ENCODE measurements at places on chromosomes 2 and 18.

GRCh38 chr2:196587739-196588138, 51.8 kb upstream of the CCDC150 start:
- DNase-seq: no peak

- DNase-seq: no peak
Measured at GRCh38 chr2:232292395-232293154, 86.0 kb upstream of the ALPP start.

DNA sequence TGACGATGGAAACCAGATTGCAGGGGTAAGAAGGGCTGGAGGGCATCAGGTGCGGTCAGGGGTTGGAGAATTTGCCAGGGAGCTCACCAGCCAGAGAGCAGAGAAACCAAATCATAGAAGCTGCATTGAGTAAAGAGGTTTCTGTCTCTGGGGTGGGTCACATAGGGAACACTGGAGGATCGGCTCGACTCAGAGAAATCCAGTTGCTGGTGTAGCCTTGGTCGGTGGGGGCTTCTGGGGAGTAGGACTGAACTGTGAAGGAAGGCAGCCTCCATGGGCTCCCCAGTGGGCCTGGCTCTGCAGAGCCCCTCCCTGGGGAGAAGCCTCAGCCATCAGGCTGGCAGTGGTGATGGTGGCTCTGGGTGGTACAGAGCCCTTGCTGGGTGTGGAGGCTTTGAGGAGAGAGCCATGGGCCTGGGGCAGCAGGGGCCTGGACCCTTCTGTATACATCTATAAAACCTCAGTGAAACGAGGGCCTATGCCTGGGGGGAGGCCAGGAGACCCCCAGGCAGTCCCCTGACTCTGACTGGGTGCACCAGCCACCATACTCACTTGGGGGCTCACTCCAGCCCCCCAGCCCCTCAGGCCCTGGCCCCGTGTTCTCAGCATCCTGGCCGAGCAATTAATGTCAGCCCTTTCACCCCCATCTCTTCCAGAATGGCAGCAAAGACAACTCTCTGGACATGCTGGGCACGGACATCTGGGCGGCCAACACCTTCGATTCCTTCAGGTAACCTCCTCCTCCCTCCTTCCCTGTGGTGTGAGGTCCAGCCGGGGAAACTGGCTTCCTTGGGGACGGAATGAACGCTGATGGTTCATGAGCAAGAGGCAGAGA, 124.5 kb downstream of the CTIF start:
- no peak for DNase-seq

GRCh38 chr2:96898641-96899412, 28.9 kb upstream of the SEMA4C start:
- DNase-seq: no peak

GRCh38 chr2:129906139-129906860, 73.2 kb upstream of the RAB6C start:
- DNase-seq: no peak

- no peak for DNase-seq
Measured at GRCh38 chr18:73431620-73432019, 563.8 kb upstream of the NETO1 start.

GRCh38 chr2:28334527-28334894, 58.1 kb upstream of the FOSL2 start:
- no peak for DNase-seq

- DNase-seq: no peak
Measured at GRCh38 chr2:158994920-158995676, 26.7 kb downstream of the TANC1 start.

DNA sequence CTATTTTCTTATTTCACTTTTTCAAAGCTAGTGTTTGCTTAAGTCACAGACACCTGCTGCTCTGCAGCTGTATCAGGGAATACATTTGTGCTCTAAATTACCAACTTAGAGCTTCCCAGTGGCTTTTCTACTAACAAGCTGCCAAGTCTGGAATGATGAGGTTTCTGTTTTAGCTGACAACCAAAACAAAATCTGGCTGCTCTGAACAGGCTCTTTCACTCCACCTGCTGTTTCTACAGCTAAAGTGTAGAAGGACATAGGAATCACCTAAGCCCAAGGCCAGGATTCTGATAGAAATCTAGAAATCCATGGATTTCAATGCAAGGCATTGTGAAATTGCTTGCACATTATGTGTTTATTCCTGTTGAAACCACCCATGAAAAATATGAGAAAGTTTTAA, 201.2 kb downstream of the SUCLG1 start:
- DNase-seq: no peak

- no peak for DNase-seq
Measured at GRCh38 chr2:216495656-216496055, 3.0 kb upstream of the RPL37A start.

DNA sequence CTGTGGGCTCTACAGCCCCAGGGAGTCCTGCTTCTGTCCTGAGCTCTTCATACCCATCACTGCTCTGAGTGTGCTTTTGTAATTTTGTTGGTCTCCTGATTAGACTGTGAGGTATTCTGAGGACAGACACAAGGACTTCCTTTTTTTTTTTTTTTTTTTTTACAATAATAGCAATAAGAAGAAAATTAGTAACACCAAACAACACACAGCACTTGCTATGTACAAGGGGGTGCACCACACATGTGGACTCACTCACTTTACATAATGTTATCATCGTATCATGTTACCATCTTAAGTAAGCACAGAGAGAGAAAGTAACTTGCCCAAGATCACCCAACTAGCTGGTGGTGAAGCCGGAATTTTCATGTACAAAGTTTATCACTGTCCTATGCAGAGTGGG, 34.6 kb downstream of the MBP start:
- DNase-seq: no peak

DNA sequence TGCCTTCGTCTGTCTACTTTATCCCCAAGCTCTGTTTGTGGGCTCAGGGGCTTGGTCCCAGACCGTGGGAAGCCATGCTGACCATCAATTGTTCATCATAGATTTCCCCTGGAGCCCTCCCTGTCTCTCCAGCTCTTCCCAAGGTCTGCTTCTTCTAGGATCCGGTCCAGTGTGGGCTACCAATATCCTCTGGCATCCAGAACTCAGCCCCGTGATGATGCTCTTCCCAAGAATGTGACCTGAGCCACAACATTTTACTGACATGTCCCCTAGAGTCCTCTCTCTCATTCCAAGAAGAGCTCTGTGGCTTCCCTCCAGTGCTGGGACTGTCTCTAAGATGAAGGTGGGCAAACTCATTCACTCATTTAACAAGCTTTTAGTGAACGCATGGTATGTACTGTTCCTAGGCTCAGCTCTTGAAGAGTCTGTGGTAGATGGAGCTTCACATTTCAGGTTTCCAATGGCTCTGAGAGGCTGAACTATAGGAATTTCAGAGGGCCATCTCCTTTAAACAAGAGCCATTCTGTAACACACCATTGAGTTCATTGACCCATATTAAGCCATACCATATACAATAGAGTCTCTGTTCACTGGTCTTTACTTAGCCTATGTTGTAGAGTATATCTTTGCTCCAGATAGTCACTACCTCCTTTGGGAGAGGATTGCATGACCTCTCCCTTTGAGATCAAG, 142.0 kb upstream of the APCDD1 start:
- no peak for DNase-seq

GRCh38 chr2:75710220-75710576, 517 bp downstream of the GCFC2 start:
- DNase-seq: no peak

DNA sequence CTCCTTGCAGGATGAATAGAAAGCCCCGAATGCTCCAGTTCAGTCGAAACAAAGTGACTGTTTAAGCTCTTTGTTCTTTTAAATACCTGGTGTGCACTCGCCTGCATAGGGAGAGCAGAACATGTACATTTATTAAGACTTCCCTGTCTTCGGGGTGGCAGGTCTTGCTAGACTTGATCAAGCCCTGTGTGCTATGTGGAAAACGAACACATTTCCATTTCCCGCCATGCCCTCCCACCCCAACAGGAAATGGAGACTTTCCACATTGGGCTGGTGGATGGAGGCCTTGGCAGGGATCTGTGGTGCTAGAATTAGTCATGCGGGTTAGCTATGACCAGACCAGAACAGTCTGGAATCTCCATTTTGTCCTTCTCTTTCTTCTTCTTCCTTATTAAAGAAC, 321.0 kb upstream of the THSD7B start:
- DNase-seq: no peak

- DNase-seq: no peak
Measured at GRCh38 chr2:225600865-225601264, 201.4 kb downstream of the NYAP2 start.

GRCh38 chr18:6835345-6835744, 105.8 kb downstream of the ARHGAP28 start:
- no peak for DNase-seq

- no peak for DNase-seq
Measured at GRCh38 chr18:37672932-37673595, 107.5 kb upstream of the CELF4 start.

- DNase-seq: no peak
Measured at GRCh38 chr2:49288902-49289700, 134.8 kb upstream of the FSHR start.

DNA sequence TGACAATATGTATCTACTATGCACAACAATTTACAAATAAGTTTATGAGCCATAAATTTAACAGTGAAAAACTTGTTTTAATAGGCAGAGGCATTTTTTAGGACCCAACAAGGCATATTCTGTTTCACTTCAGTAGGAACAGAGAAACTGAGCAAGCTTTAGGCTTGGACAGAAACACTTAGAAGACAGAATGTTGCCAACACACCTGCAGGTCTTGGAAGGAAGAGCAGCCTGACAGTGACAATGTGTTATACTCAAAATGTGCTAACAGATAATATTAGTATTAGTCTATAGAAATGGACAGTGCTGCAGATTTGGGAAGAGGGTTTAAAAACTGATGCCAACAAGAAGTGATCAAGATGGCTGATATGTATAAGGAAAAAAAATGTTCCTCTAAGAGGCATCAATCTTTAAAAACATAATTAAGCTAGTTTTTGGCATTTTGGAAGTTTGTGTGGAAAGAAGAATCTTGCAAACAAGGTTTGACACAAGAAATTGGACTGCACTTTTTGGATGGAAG, 297.1 kb upstream of the FSIP2 start:
- no peak for DNase-seq

- DNase-seq: no peak
Measured at GRCh38 chr18:74611765-74612164, 14.1 kb downstream of the ZNF407 start.

DNA sequence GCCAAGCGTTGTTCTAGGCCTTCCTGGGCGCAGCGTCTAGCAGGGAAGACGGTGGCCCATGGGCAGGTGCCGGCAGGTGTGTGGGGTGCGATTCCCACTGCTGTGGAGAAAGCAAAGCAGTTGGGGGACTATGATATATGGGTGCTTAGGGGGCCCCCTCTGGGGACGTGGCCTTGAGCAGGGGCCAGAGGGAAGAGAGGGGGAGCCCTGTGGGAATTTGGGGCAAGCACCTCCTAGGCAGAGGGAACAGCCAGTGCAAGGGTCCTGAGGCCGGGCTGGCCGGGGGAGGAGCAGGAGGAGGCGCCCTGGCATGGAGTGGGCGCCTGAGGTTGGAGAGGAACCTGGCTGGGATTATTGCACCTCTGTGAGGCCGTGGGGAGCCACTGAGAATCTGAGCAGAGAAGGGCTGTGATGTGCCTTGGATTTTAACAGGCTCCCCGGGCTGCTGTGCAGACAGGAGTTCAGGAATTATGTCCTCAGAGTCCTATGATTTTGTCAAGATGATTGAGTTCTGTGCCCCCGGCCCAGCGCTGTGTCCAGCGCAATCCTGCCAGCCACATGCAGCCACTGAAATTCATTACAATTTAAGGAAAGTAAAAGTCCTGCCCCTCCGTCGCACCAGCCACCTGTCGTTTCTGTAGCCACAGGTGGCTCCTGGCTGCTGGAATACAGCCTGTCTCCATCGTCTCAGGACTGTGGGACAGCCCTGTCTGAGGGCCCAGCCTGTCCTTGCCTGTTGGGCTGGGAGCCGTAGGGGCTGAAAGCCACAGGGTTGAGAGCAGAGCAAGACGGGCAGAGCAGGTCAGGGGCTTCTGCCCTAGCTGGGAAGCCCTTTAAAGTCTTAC, 9.1 kb upstream of the KLHL30 start:
- no peak for DNase-seq

DNA sequence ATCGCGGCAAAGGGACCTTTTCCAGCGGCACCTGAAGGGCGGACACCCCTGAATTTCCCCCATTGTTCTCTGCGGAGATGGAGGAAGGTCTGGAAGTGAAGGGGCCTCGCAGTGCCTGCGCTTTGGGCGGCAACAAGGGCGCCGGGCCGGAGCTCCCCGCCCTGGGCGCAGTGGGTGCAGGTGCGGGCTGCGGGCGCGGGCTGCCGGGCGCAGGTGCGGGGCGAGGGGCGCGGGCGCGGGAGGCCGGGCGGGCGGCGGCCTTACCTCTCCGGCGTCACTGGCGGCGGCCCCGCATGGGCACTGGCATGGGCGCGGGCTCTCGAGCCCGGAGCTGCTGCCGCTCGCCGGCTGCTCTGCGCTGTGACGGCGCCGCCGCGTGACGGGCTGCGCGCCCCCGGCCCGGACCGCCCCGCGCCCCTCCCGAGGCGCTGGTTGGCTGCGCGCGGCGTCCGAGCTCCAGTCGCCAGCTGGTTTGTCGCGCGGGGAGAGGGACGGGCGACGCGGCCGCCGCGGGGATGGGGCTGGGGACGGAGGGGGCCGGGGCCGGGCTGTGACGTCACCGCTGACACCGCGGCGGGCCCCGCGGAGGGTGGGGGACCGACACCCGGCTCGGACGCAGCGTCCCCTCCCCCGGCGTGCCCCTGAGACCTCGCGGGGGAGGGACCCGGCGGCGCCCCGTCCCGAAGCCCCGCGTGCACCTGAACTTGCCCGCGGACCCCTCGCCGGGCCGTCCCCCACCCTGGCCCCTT, at the start of gene KIF1A:
Gene KIF1A (minus strand): TSS at position 362 of the 749 bp plus-strand sequence. CDS start 22,467 bp downstream, outside the sequence.
- peak; percentile 36 for DNase-seq

GRCh38 chr2:115299199-115299598, 856.8 kb downstream of the DPP10 start:
- DNase-seq: no peak

DNA sequence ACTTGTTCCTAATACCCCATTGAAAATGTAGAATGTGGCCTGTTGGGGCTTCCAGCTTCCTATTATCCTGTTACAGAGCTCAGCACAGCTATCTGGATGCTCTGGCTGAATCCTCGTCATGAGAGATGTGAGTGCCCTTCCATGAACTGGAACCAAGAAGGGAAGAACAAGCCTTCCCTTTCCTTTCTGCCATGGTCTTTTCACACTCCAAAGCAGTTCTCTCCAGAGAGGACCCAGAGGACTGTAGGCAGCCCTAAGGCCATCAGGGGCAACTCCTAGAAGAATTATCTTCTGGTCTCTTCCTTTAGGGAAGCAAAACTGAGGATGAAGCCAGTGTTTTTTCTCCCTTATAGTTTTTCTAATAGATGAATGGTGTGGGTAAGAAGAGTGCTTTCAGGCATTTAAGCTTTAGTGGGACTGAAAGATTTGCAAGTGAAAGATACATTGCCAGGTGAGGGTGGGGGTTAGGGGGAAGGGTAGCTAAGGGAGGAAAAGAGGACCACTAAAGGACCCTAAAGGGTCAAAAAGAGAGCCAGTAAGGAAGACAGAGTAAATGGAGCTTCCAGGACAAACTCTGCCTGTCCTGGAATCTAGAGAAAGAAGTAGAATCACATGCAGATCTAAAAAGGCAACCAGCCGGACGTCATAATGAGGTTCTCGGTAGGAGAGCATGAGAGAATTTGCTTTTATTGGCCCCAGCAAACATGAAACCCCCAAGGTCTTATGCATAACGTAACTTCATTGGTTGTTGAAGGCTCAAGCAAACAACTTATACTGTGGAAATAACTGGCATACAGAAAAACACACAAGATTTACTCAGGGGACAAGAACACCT, 12.4 kb upstream of the XPO1 start:
- DNase-seq: no peak

GRCh38 chr2:186427970-186428369, 58.1 kb upstream of the ZC3H15 start:
- no peak for DNase-seq
